Activated T-helper 1 cell treated with anti-CD3 and anti-CD28 coated beads, Interleukin-2, amount 50 U/mL, for 16 hours (primary cell): ENCODE measurements at places on chromosomes 2 and 18.

- DNase-seq = no peak
Measured at GRCh38 chr2:1585635-1586034, 158.7 kb downstream of the PXDN start.

DNA sequence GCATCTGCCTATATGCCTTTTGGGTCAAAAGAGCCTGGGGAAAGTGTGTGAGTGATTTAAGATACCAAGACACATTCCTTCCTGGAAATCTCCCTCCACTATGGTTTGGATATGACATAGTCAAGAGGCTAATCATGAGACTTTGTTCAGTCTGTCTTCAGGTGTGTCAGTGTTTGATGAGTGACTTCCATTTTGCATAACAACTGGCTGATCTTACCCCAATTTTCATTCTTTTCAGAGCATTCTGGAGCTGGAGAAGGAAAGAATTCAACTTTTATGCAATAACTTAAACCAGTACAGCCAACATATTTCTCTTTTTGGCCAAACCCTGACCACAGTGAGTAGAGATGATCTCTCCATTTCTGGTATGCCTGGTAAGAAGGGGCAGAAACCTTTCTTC is 39.4 kb downstream of the SPC25 start:
- DNase-seq = no peak

GRCh38 chr18:41665210-41665609 is 289.8 kb upstream of the PIK3C3 start:
- DNase-seq = no peak

DNA sequence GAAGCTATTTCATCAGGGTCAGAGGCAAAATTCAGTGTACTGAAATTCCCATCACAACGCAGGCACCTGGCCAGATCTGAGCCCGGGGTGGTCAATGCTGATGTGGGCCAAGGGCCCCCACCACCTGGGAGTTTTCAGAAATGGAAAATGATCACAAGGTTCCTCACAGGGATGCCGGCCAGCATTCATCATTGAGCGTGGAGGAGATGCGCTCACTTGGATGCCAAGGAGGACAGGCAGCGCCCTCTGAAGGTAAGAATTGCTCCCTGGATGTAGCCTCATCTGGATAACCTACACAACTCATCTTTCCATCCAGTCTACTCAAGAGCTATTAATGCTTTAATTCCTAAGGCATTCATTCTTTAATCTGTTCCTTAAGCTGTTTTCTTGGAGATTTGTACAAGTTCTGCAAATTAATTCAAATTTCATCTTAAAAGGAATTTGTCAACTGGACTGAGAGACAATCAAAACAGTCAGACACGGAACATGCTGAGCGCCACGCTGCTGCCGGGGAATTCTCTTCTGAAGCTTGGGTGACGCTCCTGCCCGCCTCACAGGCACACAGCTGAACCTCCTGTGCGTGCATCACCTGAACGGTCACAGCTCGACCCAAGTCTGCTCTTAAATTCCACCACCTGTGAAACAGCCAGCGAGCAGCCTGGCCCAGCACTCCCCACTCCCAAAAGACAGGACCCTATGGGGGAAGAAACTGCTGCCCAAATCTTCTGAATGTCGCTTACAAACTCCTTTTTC is 206.7 kb downstream of the HDAC4 start:
- DNase-seq = no peak

DNA sequence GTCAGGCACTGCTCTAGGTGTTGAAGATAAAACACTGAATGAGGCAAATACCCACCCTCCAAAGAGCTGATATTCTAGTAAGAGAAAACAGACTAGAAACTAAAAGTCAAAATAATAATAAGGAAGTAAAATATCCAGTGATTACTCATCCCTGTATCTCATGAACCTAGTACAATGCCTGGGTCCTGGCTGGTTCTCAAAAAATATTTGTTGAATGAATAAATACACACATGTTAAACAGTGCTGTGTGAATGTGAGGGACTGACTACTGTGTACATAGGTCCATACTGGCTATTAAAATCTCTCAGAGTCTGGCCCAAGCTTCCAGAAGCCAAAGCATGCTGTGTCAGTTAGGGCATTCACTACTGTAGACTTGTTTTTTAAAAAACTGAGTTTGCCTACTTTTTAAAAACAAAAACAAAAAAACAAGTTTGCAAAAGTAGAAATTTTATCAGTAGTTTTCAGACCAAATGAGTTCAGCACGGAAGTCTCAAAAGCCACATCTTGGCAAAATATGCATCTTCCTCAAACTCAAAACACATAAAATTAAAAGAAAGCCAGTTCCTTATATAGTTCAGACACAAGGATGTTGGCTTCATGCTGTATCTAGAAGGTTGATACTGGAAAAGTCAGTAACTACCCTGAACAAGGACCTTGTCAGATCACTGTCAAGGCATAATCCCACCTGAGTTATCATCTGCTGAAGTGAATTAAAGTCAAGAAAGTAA is 136.2 kb downstream of the THADA start:
- DNase-seq = no peak

DNA sequence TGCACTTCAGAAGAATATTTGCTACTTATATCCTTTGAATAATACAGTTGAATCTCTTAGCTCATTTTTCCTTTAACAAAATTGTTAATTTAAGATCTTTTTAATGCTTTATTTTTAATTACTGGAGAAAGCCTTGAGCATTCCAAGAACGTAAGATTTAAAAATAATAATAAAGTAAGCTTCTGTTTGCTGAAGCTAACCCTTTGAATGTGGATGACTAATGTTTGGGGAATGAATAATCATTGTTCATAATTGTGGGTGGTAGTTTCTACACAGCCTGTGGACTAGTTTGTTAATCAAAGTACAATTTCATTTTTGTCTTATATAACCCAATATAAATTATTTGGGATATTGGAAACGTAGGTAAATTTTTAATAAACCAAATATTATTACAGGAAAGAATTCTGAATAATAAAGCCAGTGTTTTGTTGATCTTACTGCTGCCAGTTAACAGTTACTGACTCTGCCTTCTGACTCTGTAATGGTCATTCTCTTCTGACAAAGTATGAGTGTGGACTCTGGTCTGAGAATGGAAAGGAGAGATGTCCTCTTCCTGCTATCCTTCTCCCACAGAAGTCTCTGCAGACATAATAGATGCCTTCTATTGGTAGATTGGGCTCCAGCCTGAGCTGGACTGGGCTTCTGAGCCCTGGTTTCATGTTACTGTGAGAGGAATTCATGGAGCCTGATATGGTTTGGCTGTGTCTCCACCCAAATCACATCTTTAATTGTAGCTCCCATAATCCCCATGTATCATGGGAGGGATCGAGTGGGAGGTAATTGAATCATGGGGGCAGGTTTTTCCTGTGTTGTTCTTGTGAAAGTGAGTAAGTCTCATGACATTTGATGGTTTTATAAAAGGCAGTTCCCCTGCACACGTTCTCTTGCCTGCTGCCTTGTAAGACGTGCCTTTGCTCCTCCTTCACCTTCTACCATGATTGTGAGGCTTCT is 292.7 kb upstream of the SLC39A10 start:
- DNase-seq = no peak

GRCh38 chr2:8740136-8740535 is 58.3 kb downstream of the ID2 start:
- no peak for DNase-seq

DNA sequence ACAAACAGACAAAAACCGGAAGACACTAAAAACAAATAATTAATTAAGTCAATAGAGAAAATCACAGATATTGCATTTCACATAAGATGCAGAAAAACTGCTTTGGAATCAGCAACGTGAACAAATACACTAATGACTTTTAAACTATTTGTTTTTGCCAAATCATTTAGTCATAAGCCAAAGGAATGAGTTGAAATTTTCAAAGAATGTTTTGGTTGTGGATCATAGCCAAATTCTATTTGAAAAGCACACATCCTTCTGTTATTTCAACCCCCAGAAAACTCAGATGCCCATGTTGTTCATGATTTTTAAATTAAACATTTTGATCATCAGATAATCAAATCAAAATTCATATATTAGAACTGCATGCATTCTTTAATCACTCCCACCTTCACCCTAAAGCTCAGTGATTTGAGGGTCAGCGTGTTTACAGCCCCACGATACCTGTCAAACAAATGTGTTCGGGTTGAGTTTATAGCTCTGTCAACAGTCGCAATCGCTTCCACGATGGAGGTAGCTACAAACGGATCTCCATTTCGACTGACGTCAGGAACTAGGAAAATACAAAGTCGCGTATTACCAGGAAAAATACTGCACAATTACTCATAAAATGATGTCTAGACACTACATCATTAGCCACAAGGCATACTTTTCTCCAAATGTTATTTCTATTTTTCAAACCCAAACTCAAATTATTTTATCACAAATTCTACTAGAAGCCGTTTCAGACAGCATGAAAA is 90.2 kb downstream of the PXDN start:
- no peak for DNase-seq

- DNase-seq = no peak
Measured at GRCh38 chr2:49360407-49360767, 206.1 kb upstream of the FSHR start.

GRCh38 chr2:43887176-43887575 is 48.4 kb downstream of the ABCG8 start:
- DNase-seq = no peak

DNA sequence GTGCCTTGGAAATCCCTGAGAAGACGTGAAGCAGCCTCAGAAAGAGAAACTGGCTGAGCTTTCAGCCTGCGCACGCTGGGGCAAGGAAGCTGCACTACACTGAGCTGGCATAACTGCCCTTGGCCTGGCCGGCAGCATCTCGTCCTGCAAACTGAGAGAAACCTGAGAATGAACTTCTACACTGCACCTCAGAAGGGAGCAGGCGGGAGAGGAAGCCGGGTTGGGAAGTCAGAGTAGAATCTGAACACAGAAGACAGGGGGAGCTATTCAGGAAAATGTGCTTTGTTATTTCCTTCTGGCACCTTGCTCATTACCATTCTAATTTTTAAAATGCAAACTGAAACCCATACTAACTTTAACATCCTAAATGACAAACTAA is 70.9 kb downstream of the ZEB2 start:
- DNase-seq = no peak

GRCh38 chr2:45446016-45446415 is 165.1 kb downstream of the SRBD1 start:
- DNase-seq = no peak

DNA sequence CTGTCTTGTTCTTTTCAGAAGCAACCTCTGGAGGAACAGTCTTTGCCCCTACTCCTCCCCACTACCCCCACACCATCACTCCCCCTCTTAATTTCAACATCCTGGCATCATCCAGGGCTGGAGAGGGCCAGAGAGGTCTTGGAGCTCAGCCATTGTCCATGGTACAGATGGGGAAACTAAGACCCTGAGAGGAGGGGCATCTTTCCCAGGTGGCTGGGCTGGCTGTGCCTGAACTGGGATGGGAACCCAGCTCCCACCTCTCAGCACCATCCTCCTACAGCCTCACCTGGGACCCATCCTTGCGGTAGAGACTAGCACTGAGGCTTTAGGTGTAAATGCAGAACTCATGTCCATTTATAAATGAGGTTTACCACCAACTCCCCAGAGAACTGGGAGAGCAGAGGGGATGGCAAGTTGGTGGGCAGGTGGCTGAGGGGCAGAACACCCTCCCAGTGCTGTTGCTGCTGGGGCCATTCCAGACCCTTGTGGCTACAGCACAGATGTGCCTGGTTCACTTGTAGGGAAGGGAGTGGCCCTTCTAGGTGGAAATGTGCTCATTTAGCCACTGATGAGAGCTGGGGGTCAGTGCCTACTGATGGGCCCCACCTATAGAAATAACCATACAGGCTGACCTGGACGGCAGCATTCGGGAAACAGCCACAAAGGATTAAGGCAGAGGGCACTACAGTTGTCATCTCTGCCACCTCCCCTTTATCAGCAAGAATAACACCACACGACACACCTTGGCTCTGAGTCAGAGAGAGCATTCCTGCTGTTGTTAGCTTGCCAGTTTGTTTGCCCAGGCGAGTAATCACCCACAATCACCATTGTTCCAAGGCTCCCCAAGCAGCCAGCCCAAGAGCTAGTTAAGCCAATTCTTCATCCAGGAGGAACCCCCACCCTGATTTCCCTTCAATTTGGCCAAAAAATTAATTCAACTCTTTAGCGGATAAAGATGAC is 2.1 kb downstream of the MLPH start:
- no peak for DNase-seq

DNA sequence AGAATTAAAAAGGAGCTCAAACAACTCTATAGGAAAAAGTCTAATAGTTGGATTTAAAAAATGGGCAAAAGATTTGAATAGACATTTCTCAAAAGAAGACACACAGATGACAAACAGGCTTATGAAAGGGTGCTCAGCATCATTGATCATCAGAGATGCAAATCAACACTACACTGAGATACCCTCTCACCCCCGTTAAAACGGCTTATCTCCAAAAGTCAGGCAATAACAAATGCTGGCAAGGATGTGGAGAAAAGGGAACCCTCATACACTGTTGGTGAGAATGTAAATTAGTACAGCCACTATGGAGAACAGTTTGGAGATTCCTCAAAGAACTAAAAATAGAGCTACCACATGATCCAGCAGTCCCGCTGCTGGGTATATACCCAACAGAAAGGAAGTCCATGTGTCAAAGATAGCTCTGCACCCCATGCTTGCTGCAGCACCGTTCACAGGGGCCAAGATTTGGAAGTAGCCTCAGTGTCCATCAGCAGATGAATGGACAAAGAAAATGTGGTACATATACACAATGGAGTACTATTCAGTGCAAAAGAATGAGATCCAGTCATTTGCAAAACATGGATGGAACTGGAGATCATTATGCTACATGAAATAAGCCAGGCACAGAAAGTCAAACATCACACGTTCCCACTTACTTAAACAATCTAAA is 46.7 kb upstream of the B3GNT7 start:
- DNase-seq = no peak

DNA sequence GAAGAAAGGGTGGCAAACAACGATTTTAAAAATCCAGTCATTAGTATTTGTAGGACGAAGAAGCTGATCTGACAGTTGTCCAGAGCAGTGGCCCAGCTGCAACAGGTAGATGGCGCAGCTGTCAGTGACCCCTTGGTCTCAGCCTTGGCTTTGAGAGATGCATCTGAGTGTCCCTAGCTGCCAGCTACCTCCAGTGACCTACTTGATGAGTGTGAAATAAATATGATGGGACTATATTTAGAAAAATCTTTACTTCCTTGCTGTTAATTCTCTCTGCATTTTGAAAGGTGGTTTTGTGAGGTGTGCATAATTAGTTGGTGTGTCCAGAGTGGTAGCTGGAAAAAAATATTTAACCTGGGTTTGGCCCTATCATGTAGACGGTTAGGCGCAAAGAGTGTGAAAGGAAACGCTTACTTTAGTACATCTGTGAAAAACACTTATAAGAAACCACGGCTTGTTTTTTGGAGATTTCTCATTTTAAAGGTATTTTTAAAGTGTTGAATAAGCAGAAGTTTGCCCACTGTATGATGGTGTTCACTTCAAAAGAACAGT is 963 bp downstream of the INPP1 start:
- DNase-seq = no peak

DNA sequence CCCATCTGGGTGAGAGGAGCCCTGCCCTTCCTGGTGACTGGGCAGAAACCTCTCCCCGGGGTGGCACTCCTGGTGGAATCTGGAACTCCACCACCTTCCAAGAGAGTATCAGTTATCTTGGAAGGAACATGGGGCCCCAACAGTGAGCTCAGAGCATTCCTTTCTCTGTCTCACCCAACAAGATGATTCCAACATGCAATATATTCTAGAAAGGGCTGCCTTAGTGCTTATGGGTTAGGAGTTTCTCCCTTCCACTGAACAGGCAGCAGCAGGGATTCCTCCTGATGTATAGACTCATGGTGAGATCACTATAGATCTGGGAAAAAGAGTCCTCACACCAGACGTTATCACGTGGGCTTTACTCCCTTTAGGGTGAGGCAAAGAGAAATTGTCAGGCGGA is 147.1 kb downstream of the COL4A4 start:
- DNase-seq = no peak

- no peak for DNase-seq
Measured at GRCh38 chr2:77666251-77666980, 144.2 kb upstream of the LRRTM4 start.
